ENCODE measurements at places on chromosomes 2 and 18. TPM values are rescaled to one million over a fixed set of nuclear protein-coding genes. Genes with fewer than 3 reads are reported as not detected.

HOXD9 gene
- total RNA-seq: not detected

NT5C1B gene
- not detected for total RNA-seq

PLEKHH2 gene
- total RNA-seq: 14.0 TPM

SLC66A3 gene
- total RNA-seq: 31.7 TPM

TTN gene
- total RNA-seq: 0.33 TPM

- no peak for DNase-seq
These were observed 2.4 kb upstream of the INO80C start for GRCh38 chr18:35500113-35500512.

GRCh38 chr18:56645415-56646016, 5.6 kb upstream of the WDR7 start:
- peak; percentile 12 for DNase-seq

GRCh38 chr2:240614391-240614790, 10.9 kb upstream of the GPR35 start:
- DNase-seq: no peak

DNA sequence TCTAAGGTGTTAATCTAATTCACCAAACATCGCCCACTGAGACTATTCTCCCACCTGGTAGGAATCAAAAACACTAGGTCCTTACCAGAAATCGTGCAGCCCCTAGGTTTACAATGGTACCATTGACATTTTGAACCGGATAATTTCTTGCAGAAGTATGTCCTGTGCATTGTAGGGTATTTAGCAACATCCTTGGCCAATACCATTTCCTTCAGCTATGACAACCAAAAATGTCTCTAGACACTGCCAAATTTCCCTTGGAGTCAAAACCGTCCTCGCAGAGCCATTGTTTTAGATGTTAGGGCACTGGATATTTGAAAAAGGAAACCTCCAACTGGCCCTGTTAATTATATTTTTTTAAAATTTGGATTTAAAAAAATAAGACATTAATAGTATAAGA, 3.8 kb downstream of the VPS54 start:
- no peak for DNase-seq

- DNase-seq: no peak
These were observed 470.0 kb upstream of the FSIP2 start for GRCh38 chr2:185268651-185269050.

DNA sequence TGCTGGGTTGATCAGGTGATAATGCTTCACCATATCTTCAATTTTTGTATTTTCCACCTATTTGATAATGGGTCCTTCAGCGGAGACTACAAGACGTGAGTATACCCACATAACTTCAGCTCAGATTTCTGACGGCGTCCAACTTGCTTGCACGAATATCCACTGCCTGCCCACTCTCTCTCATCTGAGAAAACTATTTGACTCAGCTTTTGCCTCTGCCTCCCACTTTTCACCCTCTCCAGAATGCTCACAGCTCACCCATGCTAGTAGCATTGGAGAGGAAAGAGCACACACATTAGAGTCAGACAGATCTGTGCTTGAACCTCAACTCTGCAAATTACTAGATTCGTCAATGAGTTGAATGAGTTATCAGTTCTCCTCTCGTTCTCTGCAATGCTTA, 166.8 kb downstream of the BCL2 start:
- no peak for DNase-seq

DNA sequence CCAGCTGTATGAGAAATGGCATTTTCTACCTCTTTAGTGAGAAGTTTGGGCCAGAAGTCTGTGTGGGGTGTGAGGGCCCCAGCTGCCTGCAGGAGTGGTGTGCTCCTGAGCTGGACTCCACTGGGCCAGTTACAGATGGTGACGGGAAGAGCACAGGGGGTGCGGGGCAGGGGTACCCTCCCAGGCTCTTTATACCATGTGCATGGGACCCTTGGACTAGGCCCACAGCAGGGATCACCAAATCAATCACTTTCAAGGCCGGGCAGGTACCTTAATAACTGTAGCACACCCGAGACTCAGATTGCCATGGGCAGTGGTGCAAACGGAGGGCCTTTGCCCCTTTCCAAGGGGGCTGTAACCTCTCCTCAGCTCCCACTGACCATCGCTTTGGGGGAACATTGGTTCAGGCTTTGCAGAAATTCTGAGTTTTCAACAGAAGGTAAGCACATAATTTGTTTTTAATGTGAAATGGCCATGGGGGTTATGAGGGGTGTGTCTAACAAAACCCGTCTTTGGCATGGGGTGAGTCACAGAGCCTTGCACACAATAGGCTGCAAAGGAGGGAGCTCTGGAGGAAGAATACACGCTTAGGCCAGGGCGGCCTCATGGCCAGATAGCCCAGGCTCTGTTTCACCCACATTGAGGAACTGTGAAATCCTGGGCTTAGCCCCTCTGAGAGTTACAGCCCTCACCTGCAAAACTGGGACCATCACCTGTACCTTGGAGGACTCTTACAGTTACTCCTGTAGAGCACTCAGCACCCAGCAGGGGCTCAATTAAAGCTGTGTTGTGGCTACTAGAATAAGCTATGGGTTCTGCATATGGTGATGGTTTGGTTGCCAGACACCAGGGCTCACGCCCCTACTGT, 141.0 kb upstream of the BCL2L11 start:
- no peak for DNase-seq

- DNase-seq: no peak
These were observed 469.3 kb downstream of the METTL4 start for GRCh38 chr18:2102022-2102421.

Measured in fibroblast of lung (primary cell).